Stimulated activated CD4-positive, alpha-beta T cell treated with anti-CD3 and anti-CD28 coated beads, Interleukin-15, amount 100 ng/mL, for 48 hours (primary cell): ENCODE measurements at places on chromosomes 5 and 9.

- no peak for DNase-seq
Measured at GRCh38 chr5:43106290-43106638, 14.4 kb upstream of the ZNF131 start.

DNA sequence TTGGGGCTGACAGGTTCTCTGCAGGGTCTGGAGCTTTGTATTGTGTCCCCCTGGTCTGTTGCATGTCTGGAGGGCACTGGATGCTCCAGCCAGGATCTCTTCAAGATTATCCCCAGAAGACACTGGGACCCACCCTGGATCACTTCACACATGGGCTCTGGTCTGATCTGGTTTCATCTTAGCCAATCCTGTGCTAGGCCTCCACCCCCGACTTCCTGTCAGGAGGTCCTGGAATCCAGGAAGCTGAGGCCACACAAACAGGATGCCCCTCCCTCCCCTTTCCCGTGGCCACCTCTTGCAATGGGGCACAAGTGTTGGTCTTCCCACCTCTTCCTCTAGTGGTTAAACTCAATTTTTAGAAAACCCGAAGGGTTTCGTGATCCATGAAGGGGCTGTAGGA is 242.6 kb upstream of the MVB12B start:
- DNase-seq: no peak

DNA sequence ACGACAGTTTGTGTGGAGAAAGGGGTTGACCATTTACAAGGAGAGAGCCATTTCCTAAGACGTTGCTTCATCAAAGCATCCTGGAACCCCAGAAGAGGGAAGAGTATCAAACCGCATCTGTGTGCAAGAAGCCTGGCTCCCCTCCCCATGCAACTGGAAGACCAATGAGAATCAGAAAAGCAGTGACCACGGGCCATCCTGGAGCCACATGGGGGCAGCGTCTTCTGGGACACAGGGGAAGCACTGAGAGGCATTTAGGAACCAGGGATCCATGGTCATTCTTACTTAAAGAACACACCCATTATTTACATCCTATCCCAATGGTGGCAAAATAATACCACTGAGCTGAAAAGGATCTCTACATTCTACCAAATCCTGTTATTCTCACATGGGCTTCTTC is 29.3 kb downstream of the SEMA5A start:
- no peak for DNase-seq

GRCh38 chr5:115531380-115531779 is 13.2 kb downstream of the FEM1C start:
- DNase-seq: no peak

- no peak for DNase-seq
Measured at GRCh38 chr9:125953314-125954019, 206.3 kb downstream of the PBX3 start.
